Brain microvascular endothelial cell (primary cell): ENCODE measurements at places on chromosomes 7 and 10.

DNA sequence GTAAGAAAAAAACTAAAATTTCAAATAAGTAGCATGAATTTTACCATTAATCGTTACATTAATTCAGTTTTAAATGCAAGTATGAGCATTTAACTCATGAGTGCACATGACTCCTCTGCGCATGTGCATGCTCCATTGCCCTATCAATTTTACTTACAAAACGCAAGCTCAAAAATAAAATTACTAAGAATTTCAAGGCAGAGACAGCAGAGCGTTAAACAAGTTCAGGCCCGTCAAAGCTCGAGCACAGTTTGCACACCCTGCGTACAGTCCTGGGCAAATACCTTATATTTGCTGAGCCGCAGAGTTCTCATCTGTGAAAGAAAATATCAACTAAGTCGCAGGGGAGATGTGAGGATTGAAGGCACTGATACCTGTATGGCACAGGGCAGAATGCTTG lies 373.6 kb downstream of the BBS9 start:
- no peak for DNase-seq

DNA sequence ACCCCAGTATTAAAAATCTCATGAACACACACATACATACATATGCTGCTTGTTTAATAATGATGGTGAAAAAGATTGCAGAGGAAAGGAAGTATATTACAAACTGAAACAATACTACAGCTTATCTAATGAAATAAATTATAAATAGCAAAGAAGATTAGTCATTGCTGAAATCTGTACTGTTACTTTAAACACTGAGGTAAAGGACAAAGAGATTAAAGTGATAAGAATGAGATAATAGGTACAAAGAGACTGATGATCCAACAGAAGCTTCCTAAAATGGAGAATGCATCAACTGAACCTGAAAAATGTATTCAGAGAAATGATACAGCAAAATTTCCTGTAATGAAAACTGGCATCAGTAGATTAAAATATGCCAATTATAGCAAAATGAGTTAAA lies 91.5 kb upstream of the KCND2 start:
- DNase-seq, result no peak

DNA sequence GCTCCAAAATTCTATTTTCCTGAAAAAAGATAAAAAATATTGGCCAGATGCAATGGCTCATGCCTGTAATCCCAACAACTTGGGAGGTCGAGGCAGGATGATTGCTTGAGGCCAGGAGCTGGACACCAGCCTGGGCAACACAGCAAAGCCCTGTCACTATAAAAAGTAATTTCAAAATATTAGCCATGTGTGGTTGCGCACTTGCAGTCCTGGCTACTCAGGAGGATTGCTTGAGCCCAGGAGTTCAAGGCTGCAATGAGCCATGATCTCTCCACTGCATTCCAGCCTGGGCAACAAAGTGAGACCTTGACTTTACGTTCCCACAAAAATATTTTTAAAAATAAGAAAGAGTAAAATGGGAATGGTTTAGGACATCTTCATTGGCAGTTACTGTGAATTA lies 104.1 kb upstream of the AFAP1L2 start:
- no peak for DNase-seq

DNA sequence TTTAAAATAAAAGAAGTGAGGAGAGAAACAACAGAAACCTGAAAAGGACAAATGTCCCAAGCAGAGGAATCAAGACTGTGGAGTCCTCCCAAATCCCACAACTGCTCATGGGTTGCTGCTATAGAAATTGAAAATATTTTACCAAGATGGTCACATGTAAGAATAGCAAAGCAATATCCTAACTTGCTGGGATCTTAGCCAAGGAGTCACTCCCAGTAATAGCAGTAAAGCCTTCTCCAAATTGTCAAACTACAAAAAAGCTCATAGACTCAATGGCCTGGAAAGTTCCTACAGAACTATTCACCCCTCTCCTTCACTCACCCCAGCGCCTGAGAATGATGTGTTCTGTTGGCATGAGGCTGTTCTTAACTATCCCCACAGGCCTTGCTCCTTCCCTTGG lies 186.5 kb downstream of the ELMO1 start:
- no peak for DNase-seq

DNA sequence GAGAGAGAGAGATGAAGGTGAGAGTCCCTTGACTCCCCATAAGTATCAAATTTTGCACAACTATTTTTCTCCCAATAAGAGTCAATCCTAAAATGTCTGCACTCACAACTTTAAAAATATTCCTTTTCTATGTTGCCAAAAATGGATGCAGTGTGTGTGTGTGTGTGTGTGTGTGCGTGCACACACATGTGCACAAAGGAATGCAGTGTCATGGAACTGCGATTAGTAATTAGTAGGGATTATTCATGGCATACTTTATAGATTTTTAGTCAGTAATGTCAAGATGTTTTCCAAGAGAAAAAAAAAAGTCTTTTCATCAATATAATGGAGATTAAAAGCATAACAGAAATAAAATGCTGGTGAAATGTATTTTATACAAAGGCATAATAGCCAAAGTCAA lies 179.1 kb upstream of the LRRTM3 start:
- no peak for DNase-seq

DNA sequence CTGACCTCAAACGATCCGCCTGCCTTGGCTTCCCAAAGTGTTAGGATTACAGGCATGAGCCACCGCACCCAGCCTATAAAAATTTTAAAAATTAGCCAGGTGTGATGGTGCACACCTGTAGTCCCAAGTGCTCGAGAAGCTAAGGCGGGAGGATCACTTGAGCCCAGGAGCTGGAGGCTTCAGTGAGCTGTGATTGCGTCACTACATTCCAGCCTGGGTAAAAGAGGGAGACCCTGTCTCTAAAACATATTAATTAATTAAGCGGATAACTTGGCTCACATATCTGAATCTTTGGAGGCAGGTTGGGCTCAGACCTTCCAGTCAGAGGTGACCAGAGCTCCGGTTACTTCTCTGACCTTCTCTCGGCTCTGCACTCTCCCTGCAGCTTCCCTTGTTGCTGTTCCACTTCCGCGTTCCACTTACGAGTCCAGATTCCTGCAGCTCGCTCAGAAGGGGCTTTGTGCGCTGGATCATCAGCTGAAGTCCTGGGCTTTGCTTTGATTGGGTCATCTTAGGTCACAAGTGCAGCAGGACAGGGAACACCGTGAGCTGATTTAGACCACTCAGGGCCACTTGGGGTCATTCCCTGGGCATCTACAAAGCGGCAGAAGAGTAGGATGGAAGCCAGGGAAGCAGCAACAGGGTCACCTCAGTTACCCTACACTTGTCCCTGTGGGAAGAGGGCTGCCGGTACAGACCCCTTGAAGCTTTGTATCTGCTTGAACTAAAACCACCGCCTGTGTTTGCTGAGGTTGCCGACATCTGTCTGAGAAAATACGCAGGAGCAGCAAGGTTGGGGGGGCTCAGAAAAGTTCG lies 2.0 kb upstream of the ARPC1B start:
- peak; percentile 38 for DNase-seq

DNA sequence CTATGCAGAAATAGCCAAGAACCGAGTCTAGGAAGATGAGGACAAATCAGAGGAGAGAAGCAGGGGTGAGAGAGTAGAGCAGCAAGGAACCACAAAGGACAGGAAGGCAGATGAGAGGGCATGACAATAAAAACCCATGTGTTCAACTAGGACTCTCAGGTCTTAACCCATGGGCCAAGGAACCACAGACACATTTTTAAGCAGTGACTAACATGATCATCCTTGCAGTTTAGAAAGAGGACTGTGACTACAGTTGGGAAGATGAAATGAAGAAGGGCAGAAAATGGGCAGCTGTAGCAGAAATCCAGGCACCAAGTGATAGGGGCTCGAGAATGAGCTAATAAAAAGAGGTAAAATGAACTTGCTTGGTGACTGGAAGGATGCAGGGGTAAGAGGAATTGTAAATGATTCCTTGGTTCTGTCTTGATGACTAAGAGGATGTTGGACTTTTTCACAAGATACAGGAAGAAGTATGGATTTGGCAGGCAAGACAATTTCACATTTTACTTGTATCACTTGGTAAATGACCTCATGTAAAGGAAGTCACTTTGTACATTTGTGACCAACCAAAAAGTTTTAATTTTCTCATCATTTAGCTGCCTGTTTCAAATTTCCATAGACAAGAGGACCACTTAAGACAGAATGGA lies 22.8 kb downstream of the SGMS1 start:
- DNase-seq, result no peak

DNA sequence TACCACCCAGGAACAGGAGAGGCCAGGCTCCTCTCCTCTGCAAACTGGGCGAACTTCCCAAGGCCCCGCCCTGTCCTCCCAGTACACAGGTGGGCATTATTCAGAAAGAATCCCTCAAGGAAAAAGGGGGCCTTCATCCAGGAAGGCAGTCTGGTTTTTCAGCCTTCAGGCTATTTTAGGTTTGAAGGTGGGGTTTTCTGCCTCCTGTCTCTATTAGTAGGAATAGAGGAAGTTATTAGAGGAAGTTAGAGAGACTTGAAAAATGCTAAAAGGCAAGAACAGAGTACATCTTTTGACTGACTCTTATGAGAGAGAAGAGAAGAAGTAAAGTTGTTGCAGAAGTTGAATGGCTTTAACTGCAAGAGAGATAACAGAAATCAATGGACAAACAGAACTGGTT lies 250.9 kb upstream of the SORCS1 start:
- DNase-seq, result no peak

- peak; percentile 83 for DNase-seq
Measured at GRCh38 chr7:20307119-20307518, 23.6 kb upstream of the ITGB8 start.

DNA sequence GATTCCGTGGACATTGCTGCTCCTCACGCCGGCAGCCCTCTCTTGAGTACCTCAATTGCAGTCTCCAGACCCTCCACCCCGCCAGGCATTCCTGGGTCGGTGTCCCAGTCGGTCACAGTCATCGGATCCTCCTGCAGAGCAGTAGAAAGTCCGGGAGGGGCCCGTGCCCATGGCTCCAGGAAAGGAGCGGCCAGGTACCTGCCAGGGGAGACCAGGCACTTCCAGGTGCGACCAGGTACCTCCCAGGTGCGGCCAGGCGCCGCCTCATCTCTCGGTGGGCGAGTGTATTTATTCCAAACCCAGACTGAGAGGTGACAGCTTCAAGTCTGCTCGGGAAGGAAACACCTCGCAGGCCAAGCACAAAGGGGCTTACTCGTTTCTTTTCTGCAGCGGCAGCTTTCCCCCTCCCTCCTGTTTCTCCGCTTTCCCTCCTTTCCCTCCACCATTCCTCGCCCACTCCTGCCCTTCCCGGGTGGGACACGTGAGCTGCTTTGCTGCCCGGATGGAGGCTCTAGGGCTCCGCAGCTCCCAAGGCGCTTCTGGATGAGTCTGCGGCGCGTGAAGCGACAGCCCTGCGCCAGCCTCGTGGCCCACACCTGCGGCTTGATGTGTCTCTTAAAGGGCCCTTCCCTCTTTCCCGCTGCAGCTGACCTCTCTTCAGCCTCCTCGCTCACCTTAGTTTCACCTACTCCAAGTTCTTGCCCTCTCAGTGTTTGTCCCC lies 39.4 kb upstream of the AGK start:
- DNase-seq, result no peak

DNA sequence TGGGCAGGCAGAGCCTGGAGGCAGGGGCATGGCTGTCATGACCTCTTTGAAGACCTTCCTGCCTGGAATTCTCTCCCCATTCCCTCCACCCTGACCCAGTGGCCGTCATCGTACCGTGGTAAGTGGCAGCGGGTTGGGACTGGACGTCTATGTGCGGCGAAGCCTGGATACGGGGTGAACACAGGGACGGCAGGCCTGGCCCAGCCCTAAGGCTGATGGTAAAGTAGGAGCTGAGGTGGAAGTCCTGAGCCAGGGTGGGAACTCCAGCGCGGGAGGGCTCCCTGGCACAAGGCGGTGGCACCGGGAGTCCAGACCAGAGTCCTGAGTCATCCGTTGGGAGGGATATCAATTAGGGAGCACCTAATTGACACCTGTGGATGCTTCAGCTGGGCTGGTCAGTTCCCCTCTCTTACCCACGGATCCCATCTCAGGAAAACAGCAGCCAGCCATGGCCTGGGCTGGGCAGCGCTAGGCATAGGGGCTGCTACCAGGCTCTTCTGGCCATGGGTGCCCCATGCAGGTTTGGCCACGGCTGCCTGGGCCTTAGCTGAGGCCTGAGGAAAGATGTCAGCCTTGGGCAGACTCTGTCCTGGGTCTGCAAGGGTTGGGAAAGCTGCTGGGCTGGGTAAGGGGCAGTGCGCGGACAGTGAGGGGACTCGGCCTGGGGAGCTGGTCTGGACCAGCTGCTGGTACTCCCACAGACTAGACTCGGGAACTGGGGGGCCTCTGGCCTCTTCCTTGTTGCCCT lies 3.3 kb downstream of the PPIF start:
- DNase-seq, result no peak

- DNase-seq, result no peak
Measured at GRCh38 chr7:141575654-141576448, 24.6 kb downstream of the AGK start.

DNA sequence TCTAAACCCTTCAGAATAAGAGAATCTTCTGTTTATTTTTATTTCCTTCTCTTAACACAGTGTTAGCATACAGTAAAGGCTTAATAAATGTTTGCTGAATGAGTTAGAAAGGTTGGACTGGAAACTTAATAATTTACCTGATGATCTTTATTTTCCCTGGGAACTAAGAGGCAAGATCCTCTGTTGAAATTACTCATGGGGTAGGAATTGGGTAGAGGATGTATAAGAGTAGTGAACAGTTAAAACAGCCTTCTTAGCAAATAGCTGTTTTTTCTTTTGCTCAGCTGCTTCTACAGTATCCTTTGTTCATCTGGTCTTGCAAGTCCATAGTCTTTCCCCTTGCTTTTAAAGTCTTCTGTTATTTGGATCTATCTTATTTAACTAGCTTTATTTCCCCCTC lies 80.0 kb downstream of the AKAP9 start:
- DNase-seq, result no peak

GRCh38 chr7:92517631-92518030 lies 10.7 kb downstream of the PEX1 start:
- peak; percentile 1 for DNase-seq

- peak; percentile 52 for DNase-seq
Measured at GRCh38 chr7:92691578-92691977, 101.4 kb upstream of the FAM133B start.

- DNase-seq, result peak; percentile 30
Measured at GRCh38 chr10:72625276-72625607, 637 bp downstream of the MICU1 start.

DNA sequence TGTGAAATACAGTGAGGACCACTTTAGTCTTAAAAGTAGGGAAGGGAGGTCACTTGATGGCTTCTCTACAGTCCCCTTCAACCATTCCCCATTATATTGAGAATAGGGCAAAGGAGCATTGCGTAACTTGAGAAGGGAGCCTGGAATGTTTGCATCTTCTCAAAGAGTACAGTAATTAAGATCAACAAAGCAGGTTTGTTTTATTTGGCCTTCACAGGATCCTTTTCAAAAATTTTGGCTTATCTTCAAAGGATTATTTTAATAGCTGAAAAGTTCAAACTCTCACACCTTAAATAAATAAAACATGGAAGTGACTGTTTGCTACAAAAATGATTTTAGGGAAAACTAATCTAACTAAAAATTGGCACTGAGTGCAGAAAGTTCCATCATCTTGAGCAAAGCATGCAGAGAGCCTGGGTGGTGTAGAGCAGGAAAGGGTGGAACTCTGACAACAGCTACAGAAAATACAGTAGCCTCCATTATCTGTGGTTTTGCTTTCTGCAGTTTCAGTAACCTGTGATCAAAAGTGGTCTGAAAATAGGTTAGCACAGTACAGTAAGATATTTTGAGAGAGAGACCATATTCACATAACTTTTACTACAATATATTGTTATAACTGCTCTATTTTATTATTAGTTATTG lies 214.0 kb downstream of the MDFIC start:
- no peak for DNase-seq

GRCh38 chr7:94908323-94909178 lies 1.2 kb downstream of the PPP1R9A start:
- DNase-seq, result no peak
